ENCODE measurements at places on chromosomes 5 and 9.

GRCh38 chr9:27165670-27166069 is 56.6 kb downstream of the TEK start:
- no peak for DNase-seq

DNA sequence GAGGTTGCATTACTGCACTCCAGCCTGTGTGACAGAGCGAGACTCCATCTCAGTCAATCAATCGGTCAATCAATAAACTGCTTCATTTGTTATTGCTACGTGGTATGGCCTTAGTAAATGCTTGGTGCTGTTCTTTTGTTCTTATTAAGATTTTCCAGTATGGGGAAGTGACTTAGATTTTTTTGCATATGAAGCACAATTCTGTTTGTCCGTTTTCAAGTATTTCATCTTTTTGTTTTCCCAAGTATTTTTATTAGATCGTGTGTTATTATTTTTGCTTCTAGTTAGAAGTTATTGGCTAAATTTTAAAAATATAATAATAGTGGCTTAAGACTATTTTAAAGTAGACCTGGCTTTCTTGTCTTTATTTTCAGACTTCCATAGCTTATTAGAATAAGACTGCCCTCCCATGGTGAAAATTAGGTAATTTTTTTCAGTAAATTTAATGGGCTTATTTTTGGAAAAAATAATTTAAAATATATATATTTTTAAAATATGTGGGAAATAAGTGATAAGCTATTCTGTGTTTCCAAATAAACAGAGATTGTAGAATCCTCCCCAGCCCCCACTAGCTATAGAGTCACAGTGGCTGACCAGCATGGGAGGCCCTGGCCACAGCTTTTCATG is 14.7 kb upstream of the OMD start:
- peak; percentile 58 for DNase-seq

DNA sequence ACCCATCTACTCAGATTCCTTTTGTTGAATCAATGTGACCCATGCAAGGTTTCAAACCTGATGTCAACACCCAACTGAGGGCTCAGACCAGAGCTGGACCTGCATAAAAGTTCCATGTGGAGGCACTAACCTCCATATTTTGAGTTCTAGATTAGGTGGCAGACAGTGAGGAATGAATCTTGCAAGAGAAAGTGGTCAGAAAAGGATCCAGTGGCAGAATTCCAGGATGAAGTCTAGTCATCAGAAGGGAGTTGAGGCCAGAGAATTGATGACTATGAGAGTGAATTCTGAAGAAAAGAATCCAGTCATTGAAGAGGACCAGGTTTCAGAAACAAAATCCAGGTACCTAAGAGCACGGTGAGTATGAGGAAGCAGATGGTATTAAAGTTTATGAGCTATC is 205.1 kb upstream of the RGMB start:
- DNase-seq, result no peak

DNA sequence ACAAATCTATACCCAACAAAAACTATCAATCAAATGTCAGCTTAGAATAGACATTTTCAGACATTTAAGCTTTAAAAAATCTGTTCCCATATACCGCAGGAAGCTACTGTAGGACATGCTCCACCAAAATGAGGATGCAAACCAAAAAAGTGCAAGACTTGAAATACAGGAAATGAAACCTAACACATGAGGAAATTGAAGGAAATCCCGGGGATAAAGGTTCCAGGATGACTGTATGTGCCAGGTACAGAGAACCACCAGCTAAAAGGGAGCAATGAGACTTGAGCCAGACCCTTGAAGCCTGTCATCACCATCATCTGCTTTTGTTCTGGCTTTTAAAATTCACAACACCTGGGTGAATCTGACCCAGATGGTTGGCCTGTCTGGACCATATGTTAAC is 21.4 kb downstream of the DIAPH1 start:
- peak; percentile 72 for DNase-seq
